ENCODE measurements at places on chromosomes 3 and 15. TPM values are rescaled to one million over a fixed set of nuclear protein-coding genes. Genes with fewer than 3 reads are reported as not detected.

The SPINK8 gene
- not detected for total RNA-seq

The RBP2 gene
- not detected for total RNA-seq

The CLDN11 gene
- total RNA-seq: 2.7 TPM

The KCNMB2 gene
- not detected for total RNA-seq

The ISLR2 gene
- total RNA-seq: 0.39 TPM

The AGBL1 gene
- total RNA-seq: not detected

The C2CD4A gene
- total RNA-seq: 0.10 TPM

The KIF23 gene
- total RNA-seq: 3.2 TPM

The PCOLCE2 gene
- total RNA-seq: 13.6 TPM

GRCh38 chr15:52050416-52050815 lies 31.4 kb downstream of the MAPK6 start:
- no peak for DNase-seq

GRCh38 chr3:65138556-65138955 lies 450.8 kb upstream of the ADAMTS9 start:
- no peak for DNase-seq

- DNase-seq: no peak
Observed at GRCh38 chr3:53892286-53892637, 603 bp upstream of the SELENOK start.

GRCh38 chr3:58528629-58529028 lies 8.4 kb downstream of the ACOX2 start:
- peak; percentile 85 for DNase-seq

- DNase-seq: no peak
Observed at GRCh38 chr15:30859091-30859874, 44.4 kb upstream of the FAN1 start.

- DNase-seq: no peak
Observed at GRCh38 chr15:78034495-78035191, 42.9 kb downstream of the TBC1D2B start.

- DNase-seq: no peak
Observed at GRCh38 chr3:16900779-16901440, 16.2 kb downstream of the PLCL2 start.

DNA sequence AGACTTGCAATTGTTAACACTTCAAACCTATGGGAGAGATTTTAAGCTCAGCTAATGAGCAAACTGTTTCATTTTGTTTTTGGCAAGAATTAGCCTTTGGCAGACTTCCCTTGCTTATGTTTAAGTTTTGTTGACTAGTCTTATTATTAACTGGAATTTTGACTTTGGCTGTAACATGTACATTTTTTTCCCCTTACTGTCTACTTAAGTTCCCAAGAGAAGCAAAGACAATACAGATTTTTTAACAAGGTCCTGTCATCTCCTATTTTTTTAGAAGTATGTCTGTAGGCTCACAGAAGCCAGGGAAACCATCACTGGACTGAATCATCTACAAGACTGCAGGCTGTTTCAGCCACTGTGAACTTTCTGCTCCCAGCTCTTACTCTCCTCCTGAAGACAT lies 74.3 kb downstream of the DGKG start:
- DNase-seq: no peak

- DNase-seq: no peak
Observed at GRCh38 chr3:172644258-172644657, 66.6 kb downstream of the NCEH1 start.

- no peak for DNase-seq
Observed at GRCh38 chr3:51675201-51675611, 4.2 kb downstream of the TEX264 start.

- DNase-seq: no peak
Observed at GRCh38 chr15:66943456-66944095, 121.8 kb upstream of the SMAD3 start.

DNA sequence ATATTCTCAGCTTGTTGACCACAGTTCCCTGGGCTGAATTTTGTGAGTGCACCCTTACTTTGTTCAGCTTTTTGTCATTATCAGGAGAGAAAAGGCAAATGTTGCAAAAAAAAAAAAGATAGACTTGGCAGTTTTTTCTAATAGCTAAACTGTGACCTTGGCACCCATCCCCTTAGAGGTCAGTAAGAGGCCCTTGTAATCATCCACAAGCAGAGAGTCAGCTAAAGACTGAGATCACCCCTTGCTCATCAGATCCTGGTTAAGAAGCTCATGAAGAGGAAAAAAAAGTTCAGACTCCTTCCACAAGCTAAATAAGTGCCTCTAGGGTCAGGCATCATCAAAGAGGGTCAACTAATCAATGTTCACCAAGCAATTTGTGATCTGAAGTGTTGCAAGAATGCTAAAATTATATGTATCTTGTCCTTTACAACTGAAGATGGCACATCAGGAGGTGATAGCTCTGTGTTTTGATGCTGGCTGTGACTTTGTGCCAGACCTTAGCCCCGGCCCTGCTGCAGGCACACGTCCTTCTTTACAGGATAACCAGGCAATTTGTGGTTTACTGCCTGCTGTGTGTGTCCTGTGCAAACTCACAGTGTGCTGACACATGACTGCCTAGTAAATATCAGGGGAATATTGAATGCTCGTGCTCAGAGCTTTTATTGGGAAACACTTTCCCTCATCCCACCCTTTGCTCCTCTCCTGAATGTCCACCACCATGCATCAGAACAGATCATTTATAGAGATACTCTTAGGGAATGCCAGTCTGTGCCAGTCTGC lies 262.9 kb downstream of the IL5RA start:
- DNase-seq: no peak

DNA sequence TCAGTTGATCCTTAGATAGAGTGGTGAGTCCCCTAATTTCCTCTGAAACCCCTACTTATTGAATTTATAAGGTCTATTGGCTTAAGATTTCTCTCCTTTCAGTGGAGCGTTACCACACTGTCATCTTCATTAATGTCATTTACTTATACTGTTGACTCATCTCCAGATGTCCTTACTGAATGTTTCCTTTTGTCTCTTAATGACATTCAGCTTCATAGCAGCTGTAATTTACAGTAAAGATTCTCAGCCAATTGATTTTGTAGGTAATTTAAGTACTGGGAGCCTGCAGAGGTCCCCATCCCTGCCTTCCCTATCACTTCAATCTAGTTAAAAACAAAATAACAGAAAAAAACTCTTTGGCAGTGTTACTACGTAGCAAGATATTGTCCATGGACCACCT lies 18.8 kb downstream of the STX19 start:
- no peak for DNase-seq

DNA sequence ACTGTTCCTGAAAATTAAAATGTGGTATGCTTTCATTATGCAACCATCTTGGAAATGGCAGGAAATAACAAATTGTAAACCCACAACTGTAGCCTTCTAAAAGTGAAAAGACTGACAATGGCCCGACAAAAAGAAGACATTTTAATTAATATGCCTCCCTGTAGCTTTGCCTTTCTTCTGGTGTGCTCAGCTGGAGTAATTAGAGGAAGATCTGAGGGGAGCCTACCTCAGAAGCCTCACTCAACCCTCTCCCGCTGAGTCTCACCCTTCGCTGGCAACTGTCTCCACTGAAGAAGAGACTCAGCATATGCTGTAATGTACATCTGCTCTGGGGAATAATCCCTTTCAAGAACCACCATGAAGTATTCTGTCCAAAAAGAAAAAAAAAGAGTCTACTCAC lies 104.7 kb upstream of the SETMAR start:
- DNase-seq: no peak

- no peak for DNase-seq
Observed at GRCh38 chr3:67000009-67000408, 1.9 kb downstream of the KBTBD8 start.

DNA sequence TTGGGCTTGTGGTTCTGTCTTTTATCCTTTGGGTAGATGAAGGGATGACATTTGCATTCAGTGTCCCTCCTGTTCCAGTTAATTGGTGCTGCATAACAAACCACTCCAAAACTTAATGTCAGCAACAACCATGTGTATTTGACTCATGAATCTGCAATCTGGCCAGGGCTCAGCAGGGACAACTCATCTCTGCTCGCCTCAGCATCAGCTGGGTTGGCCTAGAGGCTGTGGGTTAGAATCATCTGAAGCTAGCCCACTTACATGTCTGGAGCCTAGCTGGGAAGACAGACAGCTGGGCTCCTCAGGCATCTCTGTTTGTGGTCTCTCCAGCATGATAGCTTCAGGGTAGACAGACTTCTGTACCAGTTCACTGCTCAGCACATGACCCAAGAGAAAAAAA lies 92.0 kb downstream of the TMEM108 start:
- no peak for DNase-seq

DNA sequence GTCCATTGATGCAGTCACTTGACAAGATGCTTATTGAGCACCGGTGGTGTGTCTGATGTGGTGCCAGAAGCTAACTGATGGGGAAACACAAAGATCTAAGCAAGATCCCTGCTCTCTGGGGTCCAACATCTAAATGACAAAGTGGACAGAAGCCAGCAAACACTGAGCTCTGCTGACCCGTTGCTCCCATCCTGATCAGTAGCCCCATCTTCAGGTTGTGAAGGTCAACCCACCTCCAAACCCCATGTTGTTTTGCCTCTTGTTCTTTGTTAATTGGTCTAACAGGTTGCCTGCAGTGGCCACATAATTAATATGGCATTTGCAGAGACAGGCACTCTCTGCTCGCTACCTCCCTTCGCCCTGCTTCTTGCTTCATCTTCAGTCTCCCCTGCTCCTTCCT lies 21.5 kb upstream of the GLCE start:
- no peak for DNase-seq

GRCh38 chr15:79641841-79642240 lies 209.7 kb downstream of the MINAR1 start:
- DNase-seq: no peak

All from lower leg skin (tissue), 4 donors.